ENCODE measurements at places on chromosomes 7 and 10.

- DNase-seq: peak; percentile 6
These were observed 225.9 kb downstream of the EMX2 start for GRCh38 chr10:117768333-117769042.

GRCh38 chr10:125201791-125202622 is 41.6 kb upstream of the CTBP2 start:
- DNase-seq: no peak

DNA sequence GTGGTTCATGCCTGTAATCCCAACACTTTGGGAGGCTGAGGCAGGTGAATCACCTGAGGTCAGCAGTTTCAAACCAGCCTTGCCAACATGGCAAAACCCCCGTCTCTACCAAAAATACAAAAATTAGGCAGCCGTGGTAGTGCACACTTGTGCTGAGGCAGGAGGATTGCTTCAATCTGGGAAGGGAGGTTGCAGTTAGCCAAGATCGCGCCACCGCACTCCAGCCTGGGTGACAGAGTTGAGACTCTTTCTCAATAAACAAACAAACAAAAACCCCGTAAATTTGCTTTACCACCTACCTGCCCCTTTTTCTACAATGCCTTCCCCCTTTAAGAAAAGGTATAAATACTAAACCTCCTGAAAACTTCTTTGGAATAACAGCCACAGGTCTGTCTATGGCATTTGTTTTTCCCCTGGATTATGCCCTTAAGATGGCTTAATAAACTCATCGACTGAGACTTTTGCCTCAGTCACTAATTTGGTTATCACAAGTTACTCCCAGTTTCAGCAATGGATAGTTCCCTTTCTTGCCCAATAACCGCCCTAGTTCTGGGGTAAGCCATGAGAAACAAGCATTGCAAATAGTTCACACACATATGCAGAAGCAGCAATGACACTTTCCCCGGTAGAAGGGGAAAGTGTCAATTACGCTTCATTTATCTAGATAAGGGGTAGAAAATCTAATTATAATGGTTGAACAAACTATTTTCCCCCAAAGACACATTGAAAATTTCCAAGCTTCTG is 52.8 kb upstream of the SVIL start:
- no peak for DNase-seq

GRCh38 chr7:135193615-135194081 is 17.7 kb downstream of the WDR91 start:
- peak; percentile 94 for DNase-seq

GRCh38 chr7:150992833-150993302 is 2.1 kb downstream of the NOS3 start:
- DNase-seq: no peak

DNA sequence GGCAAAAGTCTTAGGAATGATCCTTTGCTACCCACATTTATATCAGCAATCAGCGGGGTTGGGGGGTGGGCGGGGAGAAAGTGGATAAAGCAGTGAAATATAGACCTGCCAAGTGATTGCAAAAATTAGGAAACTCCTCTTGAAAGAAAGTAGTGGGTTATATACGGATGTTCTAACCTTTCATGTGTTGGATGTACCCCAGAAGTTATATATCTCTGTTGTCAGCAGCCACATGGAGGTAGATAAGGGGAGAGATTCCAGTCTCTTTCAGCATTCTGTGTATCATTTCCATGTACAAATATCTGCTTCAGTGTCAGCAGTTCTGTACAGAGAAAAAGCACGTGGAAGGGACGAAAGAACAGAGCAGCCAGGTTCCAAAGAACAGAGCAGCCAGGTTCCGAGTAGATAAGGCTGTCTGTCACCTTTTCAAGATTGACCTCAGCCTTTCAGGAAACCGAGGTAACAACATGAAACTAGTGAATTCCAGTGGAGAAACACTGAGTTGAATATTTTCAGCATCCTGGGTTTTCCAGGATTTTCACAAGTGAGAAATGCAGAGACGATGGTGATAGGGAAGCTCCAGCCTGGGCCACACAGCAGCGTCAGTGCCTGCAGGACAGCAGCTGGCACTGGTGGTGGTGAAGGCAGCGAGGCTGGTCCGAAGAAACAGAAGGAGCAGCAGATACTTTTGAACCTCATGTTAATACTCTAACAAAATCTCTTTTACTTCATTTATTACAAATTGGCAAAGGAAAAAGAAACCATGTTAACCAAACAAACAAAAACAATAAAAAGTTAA is 212.3 kb downstream of the C7orf25 start:
- DNase-seq: no peak

DNA sequence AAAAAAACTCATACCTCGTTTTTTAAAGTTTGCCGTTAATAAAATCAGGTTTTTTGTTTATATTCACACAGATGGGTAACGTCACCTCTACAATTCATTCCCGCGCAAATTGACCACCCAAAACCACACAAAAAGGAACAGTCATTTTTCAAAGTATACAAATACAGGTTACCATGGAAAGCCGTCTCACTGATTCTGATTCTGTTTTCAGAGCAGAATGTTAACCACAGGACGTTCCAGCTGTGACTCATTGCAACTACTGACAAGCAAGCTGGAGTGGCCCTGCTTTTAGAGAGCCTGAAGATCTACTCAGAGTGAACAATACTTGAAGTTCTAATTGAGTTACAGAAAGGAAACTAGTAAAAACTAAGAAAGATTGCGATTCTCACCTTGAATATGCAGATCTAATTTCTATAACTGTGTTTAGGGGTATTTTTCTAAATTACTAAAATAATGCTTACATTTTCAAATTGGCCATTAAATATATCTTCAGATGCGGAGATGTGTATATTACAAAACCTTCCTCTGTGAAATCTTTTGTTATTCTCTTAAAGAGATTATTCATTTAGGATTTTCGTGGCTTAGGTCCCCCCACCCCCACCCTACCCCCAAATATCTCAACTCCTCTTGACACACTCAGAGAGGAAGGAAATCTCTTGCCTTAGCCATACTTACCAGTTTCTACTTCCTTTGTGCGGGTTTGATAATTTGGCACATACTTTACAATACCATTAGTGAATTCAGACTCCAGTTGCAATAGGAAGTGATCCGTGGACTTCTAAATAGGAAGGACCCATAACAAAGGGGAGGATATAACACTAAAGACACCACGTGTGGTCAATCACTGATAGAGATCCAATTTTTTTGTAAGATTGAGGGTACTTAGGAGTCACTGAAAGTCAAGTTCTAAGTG is 106.0 kb downstream of the CUBN start:
- peak; percentile 95 for DNase-seq

DNA sequence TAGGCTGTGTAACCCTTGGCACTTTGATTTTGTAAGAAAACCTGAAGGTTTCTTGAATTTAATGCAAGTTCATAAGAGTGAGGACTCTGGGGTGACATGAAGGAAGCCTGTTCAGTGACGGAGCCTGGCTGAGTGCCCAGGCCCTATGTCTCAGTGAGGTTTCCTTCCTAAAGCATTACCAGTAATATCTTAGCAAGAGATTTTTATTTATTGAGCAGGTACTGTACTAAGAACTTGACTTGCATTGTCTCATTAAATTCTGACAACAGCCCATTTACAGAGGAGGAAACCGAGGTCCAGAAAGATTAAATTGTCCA is 197.2 kb downstream of the HECW1 start:
- no peak for DNase-seq

DNA sequence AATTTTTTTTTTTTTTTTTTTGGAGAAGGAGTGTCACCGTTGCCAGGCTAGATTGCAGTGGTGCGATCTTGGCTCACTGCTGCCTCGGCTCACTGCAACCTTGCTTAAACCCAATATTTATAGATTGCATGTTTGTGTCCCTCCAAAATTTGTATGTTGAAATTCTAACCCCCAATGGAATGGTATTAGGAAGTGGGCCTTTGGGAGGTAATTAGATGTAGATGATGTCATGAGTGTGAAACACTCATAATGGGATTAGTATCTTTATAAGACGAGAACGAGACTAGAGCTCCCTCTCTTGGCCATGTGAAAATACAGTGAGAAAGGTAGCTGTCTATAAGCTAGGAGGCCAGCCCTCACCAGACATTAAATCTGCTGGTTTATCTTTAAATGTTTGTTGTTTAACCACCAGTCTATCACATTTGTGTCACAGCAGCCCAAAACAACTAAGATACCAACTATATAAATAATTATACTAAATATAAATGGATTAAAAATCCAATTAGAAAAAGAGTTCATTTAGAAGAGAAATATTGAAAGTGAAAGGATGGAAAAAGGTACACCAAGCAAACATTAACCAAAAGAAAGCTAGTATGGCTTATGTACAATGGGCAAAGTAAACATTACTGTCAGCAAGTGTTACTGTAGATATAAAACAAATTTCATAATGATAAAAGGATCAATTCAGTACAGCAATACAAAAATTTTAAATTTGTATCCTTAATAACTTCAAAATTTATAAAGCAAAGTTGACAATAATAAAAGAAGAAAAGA is 9.3 kb downstream of the TCAF1 start:
- DNase-seq: no peak

- no peak for DNase-seq
These were observed 271.2 kb downstream of the IPMK start for GRCh38 chr10:57996536-57996935.

GRCh38 chr7:110677405-110677804 is 413.5 kb upstream of the LRRN3 start:
- DNase-seq: no peak

GRCh38 chr7:101124376-101125056 is 2.4 kb upstream of the SERPINE1 start:
- DNase-seq: no peak

GRCh38 chr10:109474261-109474660 is 449.1 kb downstream of the XPNPEP1 start:
- no peak for DNase-seq

GRCh38 chr10:17643339-17643754 is 604 bp upstream of the STAM start:
- DNase-seq: no peak

DNA sequence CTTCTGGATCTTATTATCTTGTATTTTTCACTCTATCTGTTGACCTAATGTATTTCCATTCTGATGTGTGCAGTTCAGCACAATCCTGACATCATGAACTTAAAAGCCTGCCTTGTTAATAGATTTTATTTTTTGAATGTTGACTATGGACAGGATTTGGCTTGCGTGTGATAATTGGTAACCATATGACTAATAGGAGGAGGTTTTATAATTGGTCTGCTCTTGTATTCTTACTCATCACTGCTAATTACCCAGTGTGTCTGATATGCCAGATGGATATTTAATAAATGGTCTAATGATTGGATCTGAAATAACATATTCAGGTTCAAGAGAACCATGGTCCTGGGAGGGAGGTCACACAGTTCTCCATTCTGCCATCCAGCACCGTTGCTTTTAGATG is 45.9 kb downstream of the MTURN start:
- no peak for DNase-seq

DNA sequence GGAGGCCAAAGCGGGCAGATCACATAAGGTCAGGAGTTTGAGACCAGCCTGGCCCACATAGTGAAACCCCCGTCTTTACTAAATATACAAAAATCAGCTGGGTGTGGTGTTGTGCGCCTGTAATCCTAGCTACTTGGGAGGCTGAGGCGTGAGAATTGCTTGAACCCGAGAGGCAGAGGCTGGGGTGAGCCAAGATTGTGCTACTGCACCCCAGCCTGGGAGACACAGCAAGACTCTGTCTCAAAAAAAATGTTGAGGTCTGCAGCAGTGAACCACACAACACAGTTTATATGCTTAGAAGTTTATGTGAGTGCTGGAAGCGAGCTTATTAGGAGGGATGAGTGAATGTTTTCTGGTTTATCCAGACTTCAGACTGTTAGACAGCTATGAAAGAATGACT is 10.4 kb downstream of the LHPP start:
- DNase-seq: no peak

- DNase-seq: no peak
These were observed 179.9 kb upstream of the TMEM72 start for GRCh38 chr10:44731283-44731682.

DNA sequence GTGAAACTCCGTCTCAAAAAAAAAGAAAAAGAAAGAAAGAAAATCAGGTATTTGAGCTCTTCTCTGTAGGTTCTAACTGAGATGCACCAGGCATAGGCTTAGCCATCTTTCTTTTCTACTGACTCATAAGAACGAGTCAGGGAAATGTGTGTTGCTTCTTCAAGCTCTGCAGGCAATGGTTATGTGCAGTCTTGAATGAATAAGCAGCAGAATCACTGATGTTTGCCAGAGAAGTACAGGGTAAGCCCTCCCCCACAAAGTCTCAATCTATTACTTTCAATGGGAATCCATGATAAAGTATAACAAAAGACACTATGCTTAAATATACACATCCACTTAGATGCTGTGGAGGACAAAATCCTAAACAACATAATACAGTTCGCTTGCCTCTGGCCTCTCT is 239.2 kb downstream of the PARD3 start:
- DNase-seq: no peak

DNA sequence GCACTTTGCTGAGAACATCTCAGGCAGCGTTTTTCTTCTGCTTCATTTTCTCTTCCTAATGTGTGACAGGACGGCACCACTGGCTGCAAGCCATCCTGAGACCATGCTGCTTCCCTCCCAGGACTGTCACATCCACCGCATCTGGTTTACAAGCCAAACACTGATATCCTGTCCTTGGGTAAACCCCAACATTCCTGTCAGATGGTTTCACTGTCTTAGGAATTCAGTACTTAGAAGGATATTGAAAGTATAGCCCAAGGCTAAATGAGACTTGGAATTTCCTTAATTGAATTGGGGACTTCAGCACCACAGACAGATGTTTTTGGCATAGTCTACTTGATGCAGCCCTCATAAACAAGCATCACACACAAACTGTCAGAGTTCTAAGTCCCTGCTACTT is 74.2 kb upstream of the PLXNA4 start:
- peak; percentile 81 for DNase-seq

GRCh38 chr7:137835486-137836112 is 11.2 kb downstream of the DGKI start:
- DNase-seq: no peak

DNA sequence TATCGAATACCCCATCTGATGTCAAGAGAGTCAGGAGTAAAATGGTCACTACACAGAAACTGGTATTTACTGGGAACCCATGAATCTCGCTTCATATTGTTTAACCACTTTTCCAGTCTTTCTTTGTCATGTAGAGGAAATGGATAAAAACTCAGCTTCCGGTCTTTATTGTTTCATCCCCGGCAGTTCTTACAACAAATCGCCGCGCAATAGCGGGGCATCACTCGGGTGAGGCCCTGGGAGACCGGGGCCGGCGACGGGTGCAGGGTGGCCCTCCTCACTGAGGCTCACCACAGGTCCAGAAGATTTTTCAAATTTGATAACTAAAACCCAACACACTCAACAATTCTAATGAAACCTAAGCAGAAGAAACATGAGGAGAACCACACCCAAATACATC is 35.6 kb upstream of the PTPRN2 start:
- no peak for DNase-seq

DNA sequence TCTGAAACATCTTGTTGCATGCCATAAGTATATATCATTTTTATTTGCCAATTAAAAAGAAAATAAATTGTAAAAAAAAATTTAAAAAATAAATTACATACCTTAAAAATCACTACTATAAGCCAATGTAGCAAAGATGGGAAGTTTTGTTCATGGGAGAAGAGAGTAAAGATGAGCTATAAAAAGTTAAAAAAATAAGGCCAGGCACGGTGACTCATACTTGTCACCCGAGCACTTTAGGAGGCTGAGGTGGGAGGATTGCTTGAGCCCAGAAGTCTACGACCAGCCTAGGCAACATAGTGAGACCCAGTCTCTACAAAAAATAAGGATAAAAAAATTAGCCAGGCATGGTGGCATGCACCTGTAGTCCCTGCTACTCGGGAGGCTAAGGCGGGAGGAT is 8.4 kb upstream of the STK32C start:
- DNase-seq: no peak

Measured in fibroblast of skin of left quadriceps (primary cell).